ENCODE measurements at places on chromosomes 5 and 9. TPM values are rescaled to one million over a fixed set of nuclear protein-coding genes. Genes with fewer than 3 reads are reported as not detected.

GRCh38 chr9:92359394-92359995 is 33.7 kb downstream of the CENPP start:
- DNase-seq = no peak

- no peak for DNase-seq
Measured at GRCh38 chr5:72602696-72603685, 95.8 kb upstream of the ZNF366 start.

GRCh38 chr5:126332326-126332725 is 90.9 kb upstream of the GRAMD2B start:
- no peak for DNase-seq

- DNase-seq = no peak
Measured at GRCh38 chr5:75034137-75034739, 18.1 kb downstream of the GCNT4 start.

DNA sequence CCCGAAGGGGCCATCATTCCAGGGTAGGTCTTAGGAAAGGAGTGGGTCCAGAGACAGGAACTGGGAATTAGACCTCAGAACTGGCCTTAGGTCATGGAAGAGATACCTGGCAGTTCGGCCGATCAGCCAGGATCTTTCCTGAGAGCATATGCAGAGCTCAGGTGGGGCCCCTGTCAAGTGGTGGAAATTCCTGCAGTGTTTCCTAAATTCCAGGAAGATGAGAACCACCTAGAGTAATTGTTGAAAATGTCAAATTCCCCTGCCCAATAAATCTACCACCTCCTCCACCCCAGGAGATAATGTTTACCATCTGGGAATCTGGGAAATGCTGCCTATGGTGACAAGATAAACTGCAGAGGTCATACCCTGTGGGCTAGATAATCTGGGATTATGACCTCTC is 14.6 kb downstream of the TMEM171 start:
- DNase-seq = no peak

DNA sequence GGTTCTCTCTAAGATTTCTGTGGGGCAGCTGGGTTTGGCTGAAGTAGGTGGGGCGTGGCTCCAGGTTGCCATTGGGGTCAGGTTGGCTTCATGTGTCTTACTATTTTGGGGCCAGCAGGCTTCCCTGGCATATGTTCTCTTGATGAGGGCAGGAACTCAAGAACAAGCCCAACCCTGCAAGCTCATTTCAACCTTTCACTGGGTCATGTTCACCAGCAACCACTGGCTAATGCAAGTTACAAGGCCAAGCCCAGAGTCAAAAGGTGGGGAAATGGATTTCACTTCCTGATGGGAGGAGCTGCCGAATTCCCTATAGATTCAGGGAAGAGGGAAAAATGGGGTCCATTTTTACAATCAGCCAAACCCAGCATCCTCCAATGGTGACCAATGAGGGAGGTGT is 34.0 kb upstream of the HAND1 start:
- no peak for DNase-seq

DNA sequence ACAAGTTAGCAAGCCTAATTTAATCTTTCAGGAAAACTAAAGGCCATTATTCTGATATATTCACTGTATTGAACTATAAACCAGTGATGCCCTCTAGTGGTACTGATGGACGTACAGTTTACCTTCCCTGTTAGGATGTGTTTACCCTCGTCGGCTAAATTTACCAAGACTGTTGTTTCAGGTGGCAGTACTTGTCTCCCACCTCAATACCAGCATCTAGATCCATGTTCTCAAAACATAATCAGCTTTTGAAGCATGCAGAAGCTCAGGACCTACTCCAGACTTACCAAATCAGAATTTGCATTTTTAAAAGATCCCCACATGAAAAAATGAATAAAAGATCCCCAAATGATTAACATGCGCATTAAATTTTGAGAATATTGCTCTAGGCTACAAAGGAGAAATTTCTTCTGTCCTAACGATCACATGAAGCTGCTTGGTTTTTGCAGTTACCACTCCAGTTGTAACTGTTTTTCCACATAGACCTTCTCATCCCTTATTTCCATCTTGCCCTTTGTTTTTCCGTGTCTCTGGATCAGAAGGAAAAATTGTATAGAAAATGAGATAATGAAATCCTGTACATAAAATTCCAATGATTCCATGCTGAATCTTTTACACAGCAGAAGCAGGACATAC is 3.2 kb upstream of the BAAT start:
- DNase-seq = no peak

GRCh38 chr5:57172466-57173318 is 1.2 kb upstream of the GPBP1 start:
- DNase-seq = no peak

DNA sequence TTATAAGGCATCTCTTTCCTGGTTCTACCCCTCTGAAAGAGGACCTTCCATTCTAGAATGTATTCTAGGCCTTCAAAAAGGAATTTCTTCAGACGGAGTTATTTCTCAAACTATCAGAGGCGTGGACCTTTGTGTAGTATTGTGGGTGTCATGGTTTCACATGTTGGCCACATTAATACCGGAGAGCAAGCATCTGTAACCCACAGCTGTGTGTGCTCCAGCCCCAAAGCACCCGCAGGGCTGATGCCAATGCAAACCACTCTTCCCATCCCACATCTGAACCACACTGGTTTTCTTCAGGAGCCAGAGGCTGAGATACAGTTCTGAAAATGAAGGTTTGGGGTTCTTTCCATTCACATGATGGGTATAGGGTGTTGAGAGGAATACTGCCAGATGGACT is 127.1 kb downstream of the BNC2 start:
- DNase-seq = no peak

DNA sequence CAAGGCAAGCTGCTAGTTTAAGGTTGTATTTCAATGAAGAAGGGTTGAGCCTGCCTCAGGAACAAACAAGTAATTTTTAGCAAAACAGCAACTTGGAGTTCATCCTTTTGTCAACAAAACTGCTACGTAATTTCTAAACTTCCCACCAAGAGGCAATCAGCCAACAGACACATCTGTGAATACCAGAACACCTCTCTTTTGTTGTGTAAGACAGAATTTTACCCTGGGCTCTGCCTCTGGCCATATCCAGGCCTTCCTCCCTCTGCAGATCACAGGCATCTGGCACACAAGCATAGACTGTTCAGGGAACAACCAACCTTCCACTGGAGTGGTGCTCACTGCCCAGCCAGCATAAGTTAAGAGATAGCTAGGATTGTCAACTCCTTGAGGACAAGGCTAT is 409.0 kb downstream of the SPOCK1 start:
- DNase-seq = no peak

GRCh38 chr5:95327211-95327610 is 42.3 kb upstream of the MCTP1 start:
- no peak for DNase-seq

GRCh38 chr5:163362840-163363371 is 74.5 kb upstream of the CCNG1 start:
- no peak for DNase-seq

DNA sequence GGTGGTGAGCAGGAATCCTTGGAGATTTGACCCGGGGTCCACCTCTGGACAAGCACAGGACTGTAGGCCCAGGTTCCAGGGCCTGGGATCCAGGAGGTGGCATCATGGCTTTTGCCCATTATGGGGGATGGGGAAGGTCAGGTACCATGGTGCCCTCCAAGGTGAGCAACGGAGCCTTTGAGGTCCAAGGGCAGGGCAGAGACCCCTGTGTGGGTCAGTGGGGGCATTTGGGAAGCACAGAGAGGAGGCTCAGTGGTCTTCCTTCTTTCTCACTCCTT is 117.7 kb downstream of the RXRA start:
- no peak for DNase-seq

DNA sequence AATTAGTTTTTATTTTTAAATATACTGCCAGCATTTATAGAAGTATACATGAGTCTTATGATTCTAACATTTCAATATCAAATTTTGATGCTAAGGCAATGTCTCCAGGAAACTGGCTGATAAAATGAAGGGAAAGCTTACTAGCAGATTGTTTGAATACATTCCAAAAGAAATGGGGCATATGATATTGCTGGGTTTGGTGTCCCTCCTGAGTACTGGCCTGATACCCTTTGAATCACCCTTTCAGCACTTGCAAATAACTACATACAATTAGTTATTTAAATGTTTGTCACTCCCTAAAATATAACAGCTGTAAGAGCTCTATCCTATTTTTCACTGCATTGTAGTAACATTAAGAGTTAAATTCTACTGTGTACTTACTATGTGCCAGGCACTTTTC is 360.8 kb downstream of the HCN1 start:
- no peak for DNase-seq

DNA sequence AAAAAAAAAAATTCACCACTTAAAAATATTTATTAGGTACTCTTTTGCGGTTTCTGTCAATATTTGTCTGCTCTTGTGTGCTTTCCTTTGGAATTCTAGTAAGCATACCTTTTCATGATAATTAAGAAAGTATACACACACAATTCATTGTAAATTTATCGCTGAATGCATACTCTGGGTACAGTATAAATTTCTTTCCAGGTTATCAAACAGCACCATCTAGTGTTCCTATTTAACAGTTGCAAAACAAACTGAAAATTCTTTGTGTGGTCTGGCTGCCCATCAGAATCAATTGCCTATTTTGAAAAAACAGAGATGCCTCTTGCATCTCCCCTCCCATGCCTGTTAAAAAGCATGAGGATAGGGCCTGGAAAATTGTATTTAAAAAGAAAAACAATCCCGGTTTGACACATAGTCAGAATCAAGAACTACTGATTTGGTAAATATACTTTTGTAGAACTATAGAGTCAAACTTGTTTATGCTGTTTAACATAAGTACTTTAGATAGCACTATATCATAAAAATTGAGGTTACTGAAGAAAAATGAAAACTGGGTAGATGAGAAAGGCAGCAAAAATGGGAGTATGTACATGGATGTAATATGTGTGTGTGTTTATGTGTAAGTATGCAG is 16.2 kb downstream of the PGGT1B start:
- no peak for DNase-seq

GRCh38 chr5:9411142-9411541 is 134.7 kb downstream of the SEMA5A start:
- no peak for DNase-seq

DNA sequence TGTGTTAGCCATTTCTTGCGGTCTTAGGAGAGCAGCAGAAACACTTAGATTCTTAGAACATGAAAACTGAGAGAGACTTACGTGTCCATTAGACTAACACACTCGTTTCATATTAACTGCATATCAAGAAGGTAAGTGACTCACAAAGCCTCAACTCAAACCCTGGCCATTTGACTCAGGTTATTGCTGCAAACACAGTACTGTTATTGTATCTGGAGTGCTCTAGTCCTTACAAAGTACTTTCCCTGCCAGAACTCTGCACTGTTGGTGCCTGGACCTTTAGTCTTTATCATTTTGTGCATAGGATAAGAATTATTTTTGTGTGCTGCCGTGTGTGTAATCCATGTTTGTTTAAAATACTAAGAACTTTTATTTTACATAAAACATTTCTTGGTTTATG is 155.7 kb downstream of the FBXL7 start:
- no peak for DNase-seq

GRCh38 chr9:90037146-90037797 is 432.5 kb downstream of the GADD45G start:
- DNase-seq = no peak

DNA sequence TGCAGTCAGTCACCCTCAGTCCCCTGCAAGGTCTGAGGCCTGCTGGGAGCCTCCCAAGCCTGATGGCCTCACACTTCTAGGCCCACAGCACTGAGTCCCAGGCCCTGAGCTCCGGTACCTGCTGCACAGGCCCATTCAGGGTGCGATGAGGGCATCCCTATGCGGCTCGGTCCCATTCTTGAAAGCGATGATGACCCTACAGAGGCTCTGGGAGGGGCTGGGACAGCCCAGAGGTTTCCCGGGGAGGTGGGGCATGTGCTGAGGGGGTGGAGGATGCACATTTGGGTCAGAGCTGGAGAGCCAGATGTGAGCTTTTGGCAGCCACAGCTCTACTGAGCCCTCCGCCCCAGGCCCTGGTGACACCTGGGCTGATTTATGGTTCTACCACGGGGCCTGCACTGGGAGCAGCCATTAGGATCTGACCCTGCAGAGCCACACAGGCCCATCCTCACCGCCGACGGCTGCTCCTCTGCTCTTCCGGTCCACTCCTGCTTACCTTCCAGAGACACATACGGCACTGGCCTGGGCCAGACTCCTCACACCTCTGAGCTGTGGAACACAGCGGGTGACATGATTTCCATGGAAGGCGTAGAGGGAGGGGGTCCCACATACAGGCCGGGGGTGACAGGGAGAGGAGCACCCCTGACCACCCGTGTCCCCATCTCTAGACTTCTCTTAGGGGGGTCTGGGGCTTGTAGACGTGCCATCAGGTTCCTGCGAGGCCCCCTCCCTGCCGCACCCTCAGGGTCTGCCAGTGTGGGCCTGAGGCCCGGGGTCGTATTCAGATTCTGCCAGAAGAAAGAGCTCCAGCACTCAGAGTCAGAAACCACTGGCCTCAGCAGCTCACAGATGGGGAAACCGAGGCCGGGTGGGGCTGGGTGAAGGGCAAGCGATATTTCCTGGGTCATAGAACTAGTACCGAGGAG is 53.4 kb downstream of the COL23A1 start:
- DNase-seq = no peak

DNA sequence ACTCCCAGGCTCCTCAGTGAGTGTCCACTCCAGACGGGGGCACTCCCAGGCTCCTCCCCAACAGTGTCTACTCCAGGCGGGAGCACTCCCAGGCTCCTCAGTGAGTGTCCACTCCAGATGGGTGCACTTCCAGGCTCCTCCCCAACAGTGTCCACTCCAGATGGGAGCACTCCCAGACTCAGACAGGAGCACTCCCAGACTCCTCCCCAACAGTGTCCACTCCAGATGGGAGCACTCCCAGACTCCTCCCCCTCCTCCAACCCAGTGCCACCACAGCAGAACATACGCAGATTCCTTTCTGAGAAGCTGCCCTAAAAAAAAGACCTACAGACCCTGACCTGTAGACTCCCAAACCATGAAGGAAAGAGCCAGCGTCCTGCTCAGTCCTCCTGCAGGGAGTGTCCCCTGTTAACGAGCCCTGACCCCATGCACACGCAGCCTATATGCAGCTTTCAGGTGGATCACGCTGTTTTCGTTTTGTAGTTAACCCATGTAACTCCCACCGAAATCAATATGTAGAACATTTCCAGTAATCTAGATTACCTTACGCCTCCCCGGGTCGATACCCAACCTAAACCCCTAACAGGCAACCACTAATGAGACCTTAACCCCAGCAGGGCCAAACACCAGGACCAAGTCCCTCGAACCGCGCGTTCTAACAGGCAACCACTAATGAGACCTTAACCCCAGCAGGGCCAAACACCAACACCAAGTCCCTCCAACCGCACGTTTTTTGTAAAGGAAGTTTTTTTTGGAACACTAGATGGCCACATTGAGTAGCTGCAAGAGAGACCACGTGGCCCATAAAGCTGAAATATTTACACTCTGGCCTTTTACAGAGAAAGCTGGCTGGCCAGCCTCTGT is 15.7 kb downstream of the PNPLA7 start:
- no peak for DNase-seq

- DNase-seq = no peak
Measured at GRCh38 chr9:83197591-83197990, 134.6 kb upstream of the RASEF start.

GRCh38 chr9:36781533-36781932 is 208.8 kb downstream of the MELK start:
- no peak for DNase-seq

The SLC34A1 gene
- not detected for total RNA-seq

The PCDHA11 gene
- 0.29 TPM for total RNA-seq

The PTRH1 gene
- 14.3 TPM for total RNA-seq

The CSNK1A1 gene
- 212 TPM for total RNA-seq

The GGTA1 gene
- total RNA-seq = 8.3 TPM

The RAI14 gene
- total RNA-seq = 14.2 TPM

The KIF20A gene
- total RNA-seq = 0.13 TPM

The JAKMIP2 gene
- total RNA-seq = 0.29 TPM

The ENTPD2 gene
- 0.60 TPM for total RNA-seq

The SUSD3 gene
- total RNA-seq = 1.6 TPM

The SPATA31C1 gene
- total RNA-seq = not detected

The TAS2R1 gene
- total RNA-seq = not detected

The LEAP2 gene
- 1.3 TPM for total RNA-seq

The IFNA7 gene
- not detected for total RNA-seq
